ENCODE measurements at places on chromosomes 1 and 21.

DNA sequence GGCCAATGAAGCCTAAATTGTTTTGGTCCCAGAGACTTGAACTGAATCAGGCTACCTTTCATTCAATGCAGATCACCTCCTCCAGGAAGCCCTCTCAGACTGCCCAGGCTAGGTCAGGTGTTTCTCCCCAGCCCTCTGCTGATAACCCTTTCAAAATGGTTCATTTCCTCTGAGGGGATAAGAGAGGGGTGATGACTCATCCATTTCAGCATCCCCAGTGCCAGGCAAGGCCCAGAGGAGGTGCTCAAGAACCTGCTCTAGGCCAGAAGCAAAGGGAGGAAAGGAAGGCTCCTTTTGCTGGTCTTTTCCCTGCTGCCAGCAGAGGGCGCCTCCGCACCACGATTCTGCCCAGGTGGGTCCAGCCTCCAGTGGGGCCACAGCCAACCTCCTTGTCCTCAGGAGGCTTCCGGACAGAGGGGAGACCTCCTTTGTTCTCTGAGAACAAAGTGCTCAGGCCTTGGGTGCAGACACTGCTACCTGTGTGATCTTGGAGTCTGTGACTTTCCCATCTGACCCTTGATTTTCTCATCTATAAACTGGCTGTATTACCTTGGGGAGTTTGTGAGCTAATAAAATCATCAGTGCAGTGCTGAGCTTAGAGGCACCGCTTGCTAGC is 45.3 kb upstream of the ARHGEF10L start:
- DNase-seq = peak; percentile 69

- peak; percentile 80 for DNase-seq
These were observed 186.1 kb downstream of the CLEC20A start for GRCh38 chr1:178310685-178311105.

GRCh38 chr1:151596166-151596953 is 15.5 kb upstream of the SNX27 start:
- DNase-seq = peak; percentile 41

- no peak for DNase-seq
These were observed 81.1 kb upstream of the FGGY start for GRCh38 chr1:59215766-59216291.

- DNase-seq = no peak
These were observed 27.6 kb downstream of the NIPAL3 start for GRCh38 chr1:24443241-24443656.

GRCh38 chr21:34881421-34881820 is 167.7 kb downstream of the RUNX1 start:
- DNase-seq = peak; percentile 84
